Activated naive CD8-positive, alpha-beta T cell treated with anti-CD3 and anti-CD28 coated beads, Interleukin-2, amount 50 U/mL, for 16 hours (primary cell): ENCODE measurements at places on chromosomes 5 and 9.

GRCh38 chr5:151150471-151151262, 6.9 kb downstream of the ANXA6 start:
- no peak for DNase-seq

- DNase-seq = no peak
Measured at GRCh38 chr5:15442193-15442570, 57.8 kb upstream of the FBXL7 start.

- DNase-seq = no peak
Measured at GRCh38 chr9:69936427-69936826, 107.2 kb upstream of the MAMDC2 start.

DNA sequence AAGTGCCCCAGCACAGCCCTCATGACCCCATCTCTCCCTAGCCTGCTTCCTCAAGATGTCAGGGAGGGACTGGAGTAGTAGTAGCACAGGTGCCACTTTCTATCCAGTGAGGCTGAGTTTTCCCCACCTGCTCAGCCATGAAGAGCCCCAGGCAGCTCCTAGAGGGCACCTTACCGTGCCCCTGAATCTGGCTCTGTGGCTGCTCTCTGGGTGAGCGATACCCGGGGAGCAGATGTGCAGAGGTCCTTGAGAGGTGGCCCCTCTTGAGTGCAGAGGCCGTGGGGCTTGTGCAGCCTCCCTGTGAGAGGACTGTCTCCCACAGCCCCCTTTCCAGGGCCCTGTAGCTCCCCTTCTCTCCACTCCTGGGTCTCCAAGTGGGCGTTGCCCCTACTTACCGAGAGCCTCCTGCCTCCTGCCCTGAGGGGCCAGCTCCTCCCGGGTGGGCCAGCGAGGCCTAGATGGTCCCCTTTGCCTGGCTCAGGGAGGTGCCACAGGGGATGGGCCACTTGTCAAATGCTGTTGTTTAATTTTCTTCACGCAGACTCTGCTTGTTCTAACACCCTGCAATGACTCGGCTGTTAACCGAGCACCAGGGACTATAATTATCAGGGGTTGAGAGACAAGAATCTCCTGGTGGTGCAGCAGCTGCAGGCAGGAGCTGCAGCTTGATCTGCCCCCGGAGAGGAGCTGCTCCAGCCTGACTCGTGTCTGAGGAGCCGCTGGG, 29.6 kb upstream of the PITX1 start:
- DNase-seq = no peak

DNA sequence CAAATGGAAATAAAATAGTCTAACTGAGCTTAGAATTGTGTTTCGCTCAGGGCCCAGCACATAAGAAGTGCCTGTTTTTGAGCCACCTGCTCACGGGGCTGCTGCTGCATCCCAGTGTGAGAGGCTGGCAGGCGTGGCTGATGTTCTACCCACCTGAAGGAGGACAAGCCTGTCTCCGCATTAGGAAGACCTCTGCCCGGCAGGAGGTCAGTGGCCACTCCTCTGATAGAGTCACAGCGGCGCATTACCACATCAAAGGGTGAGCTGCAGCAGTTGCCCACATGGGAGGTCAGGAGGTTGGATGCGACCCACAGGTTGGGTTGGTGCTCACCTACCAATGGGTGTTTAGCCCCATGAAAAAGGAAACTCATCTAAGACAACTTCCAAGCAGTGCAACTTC, 3.7 kb upstream of the SLC6A7 start:
- no peak for DNase-seq

DNA sequence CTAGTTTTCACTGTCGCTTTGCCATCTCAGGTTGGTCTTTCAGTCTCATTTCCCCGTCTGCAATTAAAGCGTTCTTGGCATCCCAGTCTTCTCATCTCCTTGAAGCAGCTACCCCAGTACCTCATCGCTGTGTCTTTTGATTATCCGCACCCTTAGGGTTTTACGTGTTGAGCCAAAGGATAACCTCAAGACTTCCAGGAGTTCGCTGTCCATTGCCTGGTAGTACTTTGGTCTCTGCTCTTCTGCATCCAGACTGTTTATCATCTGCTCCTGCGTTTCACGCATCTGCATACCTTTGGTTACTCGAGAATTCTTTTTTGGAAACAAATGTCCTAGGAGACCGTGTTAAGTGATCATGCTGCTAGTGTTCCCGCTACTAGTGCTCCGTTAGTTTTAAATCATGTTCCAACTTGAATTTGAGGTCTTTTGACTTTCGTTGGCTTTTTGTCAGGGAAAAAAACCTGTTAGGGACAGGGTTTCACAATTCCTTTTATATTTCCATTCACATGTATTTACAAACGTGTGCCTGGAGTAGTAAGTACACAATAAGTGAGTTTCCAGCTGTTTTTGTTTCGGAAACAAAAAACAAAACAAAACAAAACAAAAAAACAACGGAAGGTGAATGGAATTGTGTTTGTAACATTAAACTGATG, 888 bp downstream of the RABGAP1 start:
- DNase-seq = no peak

- DNase-seq = no peak
Measured at GRCh38 chr5:40515476-40515875, 164.2 kb upstream of the PTGER4 start.

- DNase-seq = no peak
Measured at GRCh38 chr5:61734966-61735365, 402.9 kb downstream of the ZSWIM6 start.
